ENCODE measurements at places on chromosomes 7 and 10.

DNA sequence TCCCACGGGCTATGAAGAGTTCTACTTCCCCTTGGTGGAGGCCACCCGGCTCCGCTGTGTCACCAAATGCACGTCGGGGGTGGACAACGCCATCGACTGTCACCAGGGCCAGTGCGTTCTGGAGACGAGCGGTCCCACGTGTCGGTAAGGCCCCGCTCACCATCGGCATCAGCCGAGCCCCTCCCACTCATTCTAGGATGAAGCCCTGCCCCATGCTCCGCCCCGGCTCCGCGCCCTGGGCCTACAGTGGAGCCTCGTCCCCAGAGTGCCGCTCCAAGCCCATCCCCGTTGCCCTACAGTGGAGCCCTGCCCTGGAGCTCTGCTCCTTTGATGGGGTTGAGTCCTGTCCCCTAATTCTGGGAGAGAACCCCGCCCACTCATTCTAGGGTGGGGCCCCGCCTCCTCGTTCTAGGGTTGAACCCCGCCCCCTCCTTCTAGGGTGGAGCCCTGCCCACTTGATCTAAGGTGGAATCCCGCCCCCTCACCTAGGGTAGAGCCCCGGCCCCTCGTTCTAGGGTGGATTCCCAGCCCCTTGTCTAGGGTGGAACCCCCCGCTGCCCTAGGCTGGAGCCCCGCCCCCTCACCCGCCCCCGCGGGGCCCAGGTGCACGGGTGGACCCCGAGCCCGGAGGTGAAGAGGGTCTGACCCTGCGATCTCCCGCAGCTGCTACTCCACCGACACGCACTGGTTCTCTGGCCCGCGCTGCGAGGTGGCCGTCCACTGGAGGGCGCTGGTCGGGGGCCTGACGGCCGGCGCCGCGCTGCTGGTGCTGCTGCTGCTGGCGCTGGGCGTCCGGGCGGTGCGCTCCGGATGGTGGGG is 3.4 kb upstream of the MUC12 start:
- no peak for DNase-seq

GRCh38 chr7:31443457-31443856 is 70.4 kb upstream of the ITPRID1 start:
- DNase-seq = peak; percentile 25

- DNase-seq = no peak
These were observed 19.4 kb downstream of the MCM10 start for GRCh38 chr10:13180788-13181187.

- DNase-seq = peak; percentile 34
These were observed 140.4 kb upstream of the RHEB start for GRCh38 chr7:151660141-151660540.

GRCh38 chr7:138400400-138400886 is 59.6 kb upstream of the TRIM24 start:
- DNase-seq = no peak

- no peak for DNase-seq
These were observed 645 bp upstream of the TFR2 start for GRCh38 chr7:100641860-100642533.

- DNase-seq = peak; percentile 97
These were observed 237.0 kb upstream of the SEMA3C start for GRCh38 chr7:81155654-81156373.

GRCh38 chr10:15254808-15255648 is 86.5 kb upstream of the NMT2 start:
- DNase-seq = no peak

DNA sequence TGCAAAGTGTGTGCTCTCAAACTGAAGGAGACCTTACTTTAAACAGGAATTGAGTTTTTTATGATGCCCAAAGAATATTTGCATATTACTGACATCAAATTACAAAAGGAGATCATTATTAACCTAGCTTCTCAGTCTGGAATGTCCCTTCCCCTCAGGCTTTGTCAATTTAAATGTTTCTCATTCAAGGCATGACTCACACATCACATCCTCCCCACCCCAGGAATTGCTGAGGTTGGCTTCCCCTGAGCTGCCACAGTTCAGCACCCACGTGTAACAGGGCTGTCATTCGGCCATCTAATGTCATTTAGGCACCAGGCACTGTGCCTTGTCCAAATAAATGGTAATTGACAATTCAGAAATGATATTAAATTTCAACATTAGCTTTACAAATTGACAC is 305.9 kb upstream of the MGMT start:
- DNase-seq = no peak

Measured in astrocyte (in vitro differentiated cells and primary cell).